ENCODE measurements at places on chromosomes 3 and 15.

DNA sequence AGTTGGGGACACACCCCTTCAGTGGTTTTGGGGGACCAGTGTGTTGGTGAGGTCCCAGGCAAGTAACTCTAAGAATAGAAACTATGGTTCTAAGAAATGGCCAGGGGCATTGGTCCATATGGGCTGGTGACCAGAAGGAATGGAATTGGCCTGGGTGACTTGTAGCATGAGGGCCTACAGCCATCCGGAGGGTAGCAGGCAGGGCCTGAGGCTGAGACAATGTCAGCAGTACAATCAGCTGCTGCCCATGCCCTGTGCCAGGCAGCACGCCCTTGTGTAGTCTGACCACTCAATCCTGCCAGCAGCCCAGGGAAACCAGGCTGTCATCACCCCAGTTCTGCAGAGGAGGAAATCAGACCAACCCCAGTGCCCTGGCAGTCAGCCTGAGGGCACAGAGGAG lies 100.6 kb downstream of the DNAJB8 start:
- no peak for DNase-seq

- DNase-seq = no peak
Observed at GRCh38 chr3:149603126-149604074, 54.4 kb downstream of the WWTR1 start.

- no peak for DNase-seq
Observed at GRCh38 chr3:68057637-68058320, 403.4 kb upstream of the SUCLG2 start.

DNA sequence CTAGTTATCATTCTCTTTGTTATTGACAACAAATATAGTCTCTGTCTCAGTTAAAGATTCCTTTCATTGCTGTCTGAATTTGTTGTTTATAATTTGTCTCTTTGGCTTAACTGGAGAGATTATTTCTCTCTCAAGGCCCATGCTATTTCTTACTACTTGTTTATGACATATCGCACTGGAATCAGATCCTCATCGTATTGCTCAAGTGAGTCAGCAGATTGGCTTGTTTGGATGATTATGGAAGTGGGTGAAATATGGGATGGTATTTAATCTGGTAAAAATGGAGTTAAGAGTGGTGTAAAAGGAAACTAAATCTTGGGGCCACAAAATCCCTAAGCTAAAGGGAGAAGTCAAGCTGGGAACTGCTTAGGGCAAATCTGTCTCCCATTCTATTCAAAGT lies 613.1 kb downstream of the SI start:
- no peak for DNase-seq

Data from omental fat pad (tissue), 4 donors.